Stimulated activated CD4-positive, alpha-beta T cell treated with anti-CD3 and anti-CD28 coated beads, Interleukin-15, amount 100 ng/mL, for 1 hour (primary cell): ENCODE measurements at places on chromosomes 2 and 18.
A peak's percentile ranks its signal among the peaks of the same experiment; 100 is the strongest.

- no peak for DNase-seq
Measured at GRCh38 chr18:48790226-48790863, 160.4 kb downstream of the SMAD7 start.

GRCh38 chr2:239303711-239304532 is 96.9 kb downstream of the HDAC4 start:
- DNase-seq: no peak

- DNase-seq: no peak
Measured at GRCh38 chr2:196712867-196713266, 73.4 kb downstream of the CCDC150 start.

DNA sequence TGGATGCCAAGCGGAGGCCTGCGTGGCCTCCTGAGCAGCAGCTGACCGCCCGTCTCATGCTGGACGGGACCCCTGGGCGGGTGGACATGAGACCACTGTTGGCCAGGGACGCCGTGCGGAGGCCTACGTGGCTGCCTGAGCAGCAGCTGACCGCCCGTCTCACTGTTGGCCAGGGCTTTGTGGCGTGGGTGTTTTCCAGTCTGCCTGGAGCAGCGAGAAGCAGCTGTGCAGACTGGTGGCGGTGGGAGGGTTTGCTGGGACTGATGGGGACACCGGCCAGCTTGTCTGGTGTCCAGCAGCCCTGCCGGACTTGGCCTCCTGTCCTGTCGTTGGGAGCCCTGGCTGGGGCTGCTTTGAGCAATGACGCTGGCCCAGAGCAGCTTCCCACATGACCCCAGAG is 5.8 kb upstream of the D2HGDH start:
- no peak for DNase-seq

GRCh38 chr2:53473775-53474311 is 293.8 kb upstream of the CHAC2 start:
- no peak for DNase-seq

DNA sequence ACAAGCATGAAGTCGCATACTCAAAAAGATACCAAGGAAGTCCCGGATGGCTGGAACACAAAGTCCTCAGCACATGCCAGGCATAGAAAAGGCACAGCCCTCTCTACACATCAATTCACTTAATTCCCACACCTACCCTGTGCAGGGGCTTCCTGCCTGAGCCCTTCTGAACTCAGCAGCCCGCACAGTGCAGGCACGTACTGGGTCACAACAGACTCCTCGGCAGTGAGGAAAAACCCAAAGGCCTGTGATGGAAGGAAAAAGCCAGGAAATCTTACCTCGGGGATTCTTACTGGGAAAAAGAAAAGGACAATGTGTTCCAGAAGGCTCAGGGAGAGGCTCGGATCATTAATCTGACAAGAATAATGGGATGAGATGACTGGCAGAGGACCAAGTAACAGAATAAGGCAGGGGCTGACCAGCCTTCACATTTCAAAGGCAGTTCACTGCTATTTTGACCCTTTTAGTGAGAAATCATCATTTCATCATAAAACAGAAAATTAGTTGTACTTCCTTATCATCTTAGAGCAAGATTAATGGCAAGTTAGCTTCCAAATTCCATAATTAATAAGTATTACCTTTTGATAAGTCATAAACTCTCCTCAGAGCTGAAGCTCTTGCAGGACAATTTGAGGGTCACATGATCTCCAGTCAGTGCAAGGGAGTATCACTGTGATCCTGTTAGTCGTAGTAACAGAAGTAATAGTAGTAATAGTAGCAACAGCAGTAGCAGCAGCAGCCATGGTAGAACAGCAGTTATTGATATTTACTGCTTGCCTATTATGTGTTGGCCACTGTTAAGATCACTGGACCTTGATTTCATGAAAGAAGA is 87.4 kb downstream of the STK39 start:
- DNase-seq: no peak

DNA sequence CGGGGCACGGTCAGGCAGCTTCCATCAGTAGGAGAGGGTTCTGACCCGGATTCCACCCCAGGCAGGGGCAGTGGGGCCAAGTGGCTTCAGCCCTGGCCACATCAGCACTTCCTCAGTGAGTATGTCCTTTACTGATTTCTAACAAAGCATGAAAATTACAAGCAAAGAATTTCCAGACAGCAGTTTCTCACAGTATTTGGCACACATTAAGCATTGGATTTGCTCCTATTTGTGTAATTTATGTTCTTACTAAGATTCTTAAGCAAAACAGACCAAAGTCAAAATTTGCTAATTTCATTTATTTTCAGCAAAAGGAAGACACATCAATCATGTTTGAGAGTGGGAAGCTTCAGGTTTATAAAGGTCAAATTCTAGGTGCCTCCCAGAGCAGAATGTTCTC is 73.3 kb upstream of the NFATC1 start:
- DNase-seq: no peak

DNA sequence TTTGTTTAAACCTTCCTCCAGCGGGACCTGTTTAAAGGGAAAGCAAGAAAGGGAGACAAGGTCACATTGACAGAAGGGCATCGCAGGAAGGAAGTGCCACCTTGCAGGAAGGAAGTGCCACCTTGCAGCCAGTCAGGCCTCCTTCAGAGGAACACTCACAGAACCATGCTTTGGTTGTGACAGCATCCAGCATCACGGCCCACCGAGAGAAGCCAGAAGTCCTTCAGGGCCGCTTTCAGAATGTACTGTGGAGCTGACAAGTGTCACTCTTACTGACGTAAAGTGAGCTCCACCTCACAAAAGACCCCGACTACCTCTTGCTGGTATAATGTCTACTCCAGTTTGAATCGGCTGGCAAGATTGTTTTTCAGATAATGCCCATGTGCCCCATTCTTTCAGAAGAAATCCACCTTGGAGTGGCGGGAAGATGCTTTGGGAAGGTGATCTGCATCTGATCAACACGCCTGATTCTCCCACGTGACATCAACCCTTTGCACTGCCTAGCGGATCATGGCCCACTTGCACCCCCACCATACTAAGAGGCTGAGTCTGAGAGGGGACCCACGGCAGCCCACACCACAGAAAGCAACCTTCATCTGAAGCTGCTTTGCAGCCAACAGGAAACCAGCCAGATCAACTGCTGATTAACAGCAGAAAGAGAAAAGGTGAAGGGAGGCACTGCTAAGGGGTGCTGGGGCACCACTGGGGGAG is 99.8 kb downstream of the UXS1 start:
- peak; percentile 43 for DNase-seq

DNA sequence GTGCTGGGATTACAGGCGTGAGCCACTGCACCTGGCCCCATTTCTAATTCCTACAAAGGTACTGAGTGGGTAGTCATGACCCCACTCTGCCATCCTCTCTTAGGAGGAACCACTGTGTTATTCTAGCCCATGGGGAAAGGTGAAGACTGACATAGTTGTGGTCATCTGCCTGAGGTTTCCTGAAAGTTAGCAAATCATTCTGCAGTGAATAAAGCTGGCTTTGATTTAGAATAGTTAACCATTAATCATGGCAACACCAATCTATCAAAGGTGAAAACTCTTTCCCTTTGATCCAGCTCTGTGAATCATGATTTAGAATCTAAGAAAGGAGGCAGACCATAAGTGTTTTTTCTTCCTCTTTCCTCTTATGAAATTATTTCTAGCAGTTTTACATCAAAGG is 50.8 kb downstream of the SUMO1 start:
- DNase-seq: no peak

- DNase-seq: no peak
Measured at GRCh38 chr18:23523429-23524212, 20.3 kb downstream of the RMC1 start.

- DNase-seq: no peak
Measured at GRCh38 chr2:119197529-119198239, 25.9 kb upstream of the STEAP3 start.

GRCh38 chr18:44897411-44897810 is 216.7 kb downstream of the SETBP1 start:
- DNase-seq: no peak

GRCh38 chr18:61753373-61753772 is 139.4 kb downstream of the RNF152 start:
- no peak for DNase-seq
